ENCODE measurements at places on chromosomes 7 and 10. TPM values are rescaled to one million over a fixed set of nuclear protein-coding genes. Genes with fewer than 3 reads are reported as not detected.

GRCh38 chr7:18390535-18390907, 105.0 kb upstream of the HDAC9 start:
- no peaks in the 10 kb centered on the region for H3K27me3 ChIP-seq
- H3K36me3 ChIP-seq: no peaks in the 10 kb centered on the region
- H3K4me1 ChIP-seq: no peaks in the 10 kb centered on the region
- H3K4me3 ChIP-seq: no peak overlapping the region
- no peak overlapping the region for H3K27ac ChIP-seq

DNA sequence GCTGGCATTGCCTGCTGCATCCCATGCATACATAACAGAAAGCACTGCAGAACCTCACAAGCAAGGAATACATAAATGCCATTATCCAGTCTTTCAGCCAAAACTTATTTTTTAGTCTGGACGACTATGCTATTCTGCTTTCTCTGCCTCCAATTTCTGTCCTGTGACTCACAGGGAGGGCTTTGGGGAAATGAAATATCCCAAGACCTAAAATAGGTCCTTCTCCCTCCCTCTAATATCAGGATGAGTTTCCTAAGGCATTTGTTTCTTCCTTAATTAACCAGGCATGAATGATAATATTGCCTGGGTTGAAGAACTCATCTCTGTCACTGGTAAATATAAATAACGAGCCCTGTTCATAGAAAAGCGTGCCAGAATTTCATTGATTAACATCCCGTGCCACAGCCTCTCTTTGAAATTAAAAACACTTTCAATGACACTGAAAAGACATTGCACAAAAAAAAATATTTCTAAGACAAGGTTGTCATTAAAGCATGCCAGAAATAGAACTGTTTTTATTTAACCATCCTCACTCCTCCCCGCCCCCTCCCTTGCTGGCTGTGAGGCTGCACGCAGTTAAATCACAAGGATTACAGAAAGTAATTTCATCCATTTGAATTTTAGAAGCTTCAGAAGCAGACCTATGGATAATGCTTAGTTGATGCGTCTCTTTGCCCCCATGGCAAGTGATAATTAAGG, 103.0 kb upstream of the ANKRD1 start:
- H3K4me1 ChIP-seq: no peaks in the 10 kb centered on the region
- H3K27ac ChIP-seq: no peak overlapping the region
- no peak for DNase-seq
- H3K36me3 ChIP-seq: no peaks in the 10 kb centered on the region
- H3K27me3 ChIP-seq: no peaks in the 10 kb centered on the region

APBB1IP gene
- 0.22 TPM for total RNA-seq

DNA sequence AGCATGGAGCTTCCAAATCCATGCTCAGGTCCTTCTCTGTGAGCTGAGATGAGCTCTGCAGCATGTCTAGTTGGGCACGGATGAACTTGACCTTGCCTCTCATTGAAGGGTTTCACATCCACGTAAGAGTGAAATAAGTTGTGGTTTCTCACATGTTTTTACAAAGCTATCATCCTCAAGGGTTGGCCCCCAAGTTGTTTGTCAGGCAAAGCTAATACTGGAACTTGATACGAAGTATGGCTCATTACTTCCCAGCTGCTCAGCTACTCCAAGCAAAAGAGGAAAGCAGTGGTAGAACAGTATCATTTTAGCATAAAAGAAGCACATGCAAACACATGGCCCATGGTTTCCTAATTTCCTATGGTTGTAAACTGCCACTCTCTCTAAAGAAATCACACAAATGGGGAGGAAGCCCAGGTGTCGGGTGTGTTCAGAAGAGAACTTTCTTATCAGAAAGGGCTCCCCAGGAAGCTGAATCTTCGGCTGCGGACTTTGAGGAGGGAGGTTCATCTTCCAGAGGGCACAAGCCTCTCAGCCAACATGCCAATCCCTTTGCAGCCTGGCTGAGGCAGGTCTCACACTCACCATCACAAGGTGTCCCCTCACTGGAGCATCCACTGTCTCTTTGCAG, 45.3 kb downstream of the PDLIM1 start:
- H3K36me3 ChIP-seq: peaks cover 71% of the 10 kb centered on the region
- H3K27me3 ChIP-seq: no peaks in the 10 kb centered on the region
- no peak overlapping the region for H3K4me3 ChIP-seq
- H3K27ac ChIP-seq: no peak overlapping the region
- no peaks in the 10 kb centered on the region for H3K4me1 ChIP-seq

DNA sequence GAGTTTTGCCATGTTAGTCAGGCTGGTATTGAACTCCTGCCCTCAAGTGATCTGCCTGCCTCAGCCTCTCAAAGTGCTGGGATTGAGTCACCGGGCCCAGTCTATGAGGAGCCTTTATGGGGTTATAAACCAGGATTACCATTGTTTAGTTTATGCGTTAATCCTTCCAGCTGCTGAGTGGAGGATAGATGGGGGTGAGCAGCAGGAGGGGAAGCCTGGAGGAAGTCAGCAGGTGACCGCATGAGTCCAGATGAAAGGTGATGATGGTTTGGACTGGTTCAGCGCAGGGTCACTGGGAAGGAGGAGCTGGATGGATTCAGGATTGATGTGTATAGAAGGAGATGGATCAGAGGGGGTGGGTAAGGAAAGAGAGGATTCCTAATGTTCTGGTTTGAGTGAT, 197.1 kb downstream of the ADAM12 start:
- no peaks in the 10 kb centered on the region for H3K4me1 ChIP-seq
- H3K27ac ChIP-seq: no peak overlapping the region
- DNase-seq: no peak
- no peaks in the 10 kb centered on the region for H3K36me3 ChIP-seq
- no peak overlapping the region for H3K4me3 ChIP-seq

- DNase-seq: peak; percentile 7
- no peak overlapping the region for H3K27ac ChIP-seq
- no peaks in the 10 kb centered on the region for H3K36me3 ChIP-seq
- no peaks in the 10 kb centered on the region for H3K4me1 ChIP-seq
- H3K27me3 ChIP-seq: no peaks in the 10 kb centered on the region
- no peak overlapping the region for H3K4me3 ChIP-seq
These were observed 422.7 kb downstream of the SORCS3 start for GRCh38 chr10:105063796-105064195.

DNA sequence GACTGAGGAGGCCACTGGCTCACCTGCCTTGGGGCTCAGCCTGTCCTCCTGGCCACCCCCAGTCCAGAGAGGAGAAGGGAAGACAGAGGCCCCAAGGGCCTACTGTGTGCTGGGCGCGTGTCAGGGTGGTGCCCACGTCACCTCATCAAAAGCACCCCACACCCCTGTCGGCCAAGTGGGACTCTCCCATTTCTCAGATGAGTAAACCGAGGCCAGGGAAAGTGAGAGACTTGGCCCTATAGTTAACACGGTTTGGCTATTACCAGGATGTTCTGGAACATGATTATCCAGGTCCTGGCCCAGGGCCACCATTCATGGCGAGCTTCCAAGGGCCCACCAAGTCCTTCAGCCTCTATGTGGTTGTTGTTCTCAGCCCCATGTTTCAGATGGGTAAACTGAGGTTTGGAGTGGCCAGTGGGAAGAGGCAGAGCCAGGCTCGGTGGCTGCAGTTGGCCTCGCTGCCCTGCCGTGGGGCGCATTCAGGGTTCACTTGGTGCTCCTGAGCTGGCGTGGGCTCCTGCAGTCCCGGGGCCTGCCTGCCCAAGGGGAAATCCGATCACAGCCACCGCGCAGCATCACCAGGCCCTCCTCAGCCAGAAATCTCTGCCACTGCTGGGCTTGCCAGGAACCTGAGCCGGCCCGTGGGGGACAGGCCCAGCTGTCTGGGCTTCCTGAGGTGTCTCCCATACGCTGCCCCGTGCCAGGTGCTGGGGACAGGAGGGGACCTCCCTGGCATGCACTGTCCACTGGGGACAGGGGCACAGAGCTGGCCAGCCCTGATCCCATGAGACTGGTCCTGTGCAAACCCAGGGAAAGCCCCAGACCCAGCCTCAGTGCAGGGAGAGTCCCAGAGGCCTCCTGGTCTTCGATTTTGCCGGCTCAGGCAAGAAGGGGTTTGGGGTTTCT, 117.7 kb upstream of the TNRC18 start:
- no peak for DNase-seq
- peaks cover 28% of the 10 kb centered on the region for H3K4me1 ChIP-seq
- no peaks in the 10 kb centered on the region for H3K27me3 ChIP-seq
- no peak overlapping the region for H3K4me3 ChIP-seq
- no peak overlapping the region for H3K27ac ChIP-seq

TRIM4 gene
- total RNA-seq: 23.1 TPM

GRCh38 chr10:29998142-29998808, 61.1 kb downstream of the JCAD start:
- no peaks in the 10 kb centered on the region for H3K4me1 ChIP-seq
- H3K36me3 ChIP-seq: no peaks in the 10 kb centered on the region

OR2AE1 gene
- total RNA-seq: not detected

NRG3 gene
- total RNA-seq: not detected

DNA sequence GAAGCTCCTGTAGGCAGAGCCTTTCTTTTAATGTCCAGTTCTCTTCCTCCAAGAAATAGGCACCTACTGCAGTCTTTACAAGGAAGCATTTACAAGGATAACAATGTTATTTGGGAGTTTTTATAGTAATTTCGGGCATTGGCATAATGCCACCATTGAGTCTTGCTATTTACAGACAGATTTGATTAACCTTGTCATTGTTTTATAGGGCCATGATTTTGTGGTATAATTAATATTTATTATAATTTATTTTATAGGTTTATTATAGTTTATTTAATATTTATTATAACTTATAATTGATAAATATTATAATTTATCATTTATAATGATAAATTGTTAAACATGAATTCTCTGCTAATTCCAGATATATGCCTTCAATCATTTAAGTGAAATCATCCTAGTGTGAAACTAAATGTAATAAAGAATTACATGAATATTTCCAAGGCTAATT, 573 bp upstream of the POT1 start:
- peak overlapping the region; percentile 60 for H3K4me3 ChIP-seq
- H3K4me1 ChIP-seq: peaks cover 3% of the 10 kb centered on the region
- H3K27ac ChIP-seq: peak overlapping the region; percentile 82
- no peaks in the 10 kb centered on the region for H3K27me3 ChIP-seq
- no peak for DNase-seq

DNA sequence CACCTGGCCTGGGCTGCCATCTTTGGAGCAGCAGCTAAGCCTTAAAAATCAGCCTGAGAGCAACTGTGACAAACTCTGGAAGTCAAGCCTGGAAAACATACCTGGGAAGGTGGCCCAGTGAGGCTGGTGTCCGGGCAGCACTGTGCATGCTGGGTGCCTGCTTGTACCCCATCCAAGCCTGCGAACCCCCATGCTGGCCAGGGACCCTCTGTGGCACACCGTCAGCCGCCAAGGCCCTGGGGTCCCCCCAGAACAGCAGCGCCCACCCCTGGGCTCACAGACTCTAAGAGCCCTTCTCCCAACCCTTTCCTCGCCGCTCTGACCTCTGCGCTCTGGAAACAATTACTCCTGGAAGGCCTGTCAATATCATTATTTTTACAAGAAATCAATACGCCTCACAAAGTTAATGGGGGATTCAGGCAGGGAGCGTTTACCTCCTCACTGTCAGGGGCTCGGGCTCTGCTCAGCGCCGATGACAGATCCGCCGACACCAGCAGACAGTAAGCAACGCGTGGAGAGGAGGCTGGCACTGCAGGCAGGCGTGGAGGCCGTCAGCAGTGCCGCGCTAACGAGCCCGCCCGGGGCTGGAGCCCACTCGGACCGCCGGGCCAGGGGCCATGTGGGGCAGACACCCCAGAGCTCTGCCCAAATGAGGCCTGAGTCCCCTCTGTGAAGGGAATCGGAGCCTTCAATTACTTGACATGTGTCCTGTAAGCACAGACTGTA, 54.4 kb downstream of the EBF3 start:
- H3K27me3 ChIP-seq: peaks cover 4% of the 10 kb centered on the region
- H3K4me1 ChIP-seq: no peaks in the 10 kb centered on the region
- no peaks in the 10 kb centered on the region for H3K36me3 ChIP-seq
- H3K4me3 ChIP-seq: no peak overlapping the region
- no peak for DNase-seq

GRCh38 chr10:25682203-25682851, 251.7 kb upstream of the MYO3A start:
- no peaks in the 10 kb centered on the region for H3K4me1 ChIP-seq
- H3K27me3 ChIP-seq: no peaks in the 10 kb centered on the region
- peak; percentile 35 for DNase-seq
- H3K27ac ChIP-seq: no peak overlapping the region
- H3K4me3 ChIP-seq: no peak overlapping the region

GRCh38 chr10:99788598-99789256, 6.3 kb downstream of the ABCC2 start:
- peaks cover 7% of the 10 kb centered on the region for H3K27me3 ChIP-seq
- peaks cover 12% of the 10 kb centered on the region for H3K4me1 ChIP-seq
- no peaks in the 10 kb centered on the region for H3K36me3 ChIP-seq
- H3K4me3 ChIP-seq: no peak overlapping the region

- no peak overlapping the region for H3K27ac ChIP-seq
- H3K27me3 ChIP-seq: peaks cover 6% of the 10 kb centered on the region
- no peaks in the 10 kb centered on the region for H3K36me3 ChIP-seq
These were observed 82.7 kb downstream of the MYL10 start for GRCh38 chr7:101546308-101546936.

DNA sequence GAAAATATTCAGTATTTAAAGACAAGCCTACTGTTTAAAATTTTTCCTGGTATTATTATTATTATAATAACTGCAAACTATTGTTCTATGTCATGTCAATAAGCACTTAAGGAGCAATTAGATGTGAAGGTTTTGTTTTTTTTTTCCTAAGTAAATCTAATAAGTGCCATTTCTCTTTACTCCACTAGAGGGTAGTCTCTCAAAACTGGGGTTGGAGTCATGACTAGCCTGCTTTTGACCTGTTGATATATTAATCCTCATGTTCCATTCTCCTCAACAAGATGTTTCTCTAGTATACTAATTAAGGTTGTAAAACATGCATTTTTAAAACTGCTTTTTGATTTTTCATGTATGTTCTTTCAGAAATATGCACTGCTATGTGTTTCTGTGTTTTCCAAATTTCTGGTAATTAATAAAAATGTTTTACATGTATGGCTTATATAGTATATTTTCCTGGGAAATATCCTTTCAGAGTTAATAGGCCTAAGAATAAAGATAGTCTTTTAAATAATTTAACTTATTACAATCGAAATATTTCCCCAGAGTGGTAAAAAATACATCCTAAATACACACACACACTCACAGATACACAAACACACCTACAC, 1.0 kb upstream of the LRRN3 start:
- no peaks in the 10 kb centered on the region for H3K27me3 ChIP-seq
- H3K4me1 ChIP-seq: no peaks in the 10 kb centered on the region
- H3K4me3 ChIP-seq: no peak overlapping the region
- H3K36me3 ChIP-seq: no peaks in the 10 kb centered on the region

SDK1 gene
- total RNA-seq: 0.16 TPM

DNA sequence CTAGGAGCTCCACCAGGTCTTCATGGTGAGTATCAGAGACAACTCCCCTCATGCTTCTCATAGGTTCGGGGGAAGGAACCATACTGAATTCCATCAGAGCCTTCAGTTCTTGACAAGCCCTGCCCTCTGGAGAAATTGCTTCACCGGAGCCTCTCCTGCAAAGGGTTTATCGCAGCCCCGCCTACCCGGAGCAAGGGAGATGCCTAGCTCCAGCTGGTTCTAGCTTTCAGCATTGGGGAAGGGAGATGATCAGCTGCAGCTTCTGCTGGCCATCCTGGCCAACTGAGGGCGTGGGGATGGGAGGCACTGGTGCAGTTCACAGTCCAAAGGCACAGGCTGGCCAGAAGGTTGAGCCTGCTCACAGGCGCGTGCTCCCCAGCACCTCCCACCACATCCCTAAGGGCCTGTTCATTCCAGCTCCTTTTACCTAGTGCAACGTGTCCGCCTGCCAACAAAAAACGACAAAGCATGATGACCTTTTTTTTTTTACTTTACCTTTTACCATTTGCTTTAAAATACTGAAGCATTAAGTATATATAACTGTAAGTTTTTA, 31.2 kb downstream of the LANCL2 start:
- no peaks in the 10 kb centered on the region for H3K4me1 ChIP-seq
- no peaks in the 10 kb centered on the region for H3K36me3 ChIP-seq
- no peak overlapping the region for H3K27ac ChIP-seq
- H3K4me3 ChIP-seq: no peak overlapping the region

ABCB1 gene
- total RNA-seq: 0.86 TPM

CDHR1 gene
- total RNA-seq: 0.20 TPM

Data from K562 (cell line).